ENCODE measurements at places on chromosomes 1 and 21.

DNA sequence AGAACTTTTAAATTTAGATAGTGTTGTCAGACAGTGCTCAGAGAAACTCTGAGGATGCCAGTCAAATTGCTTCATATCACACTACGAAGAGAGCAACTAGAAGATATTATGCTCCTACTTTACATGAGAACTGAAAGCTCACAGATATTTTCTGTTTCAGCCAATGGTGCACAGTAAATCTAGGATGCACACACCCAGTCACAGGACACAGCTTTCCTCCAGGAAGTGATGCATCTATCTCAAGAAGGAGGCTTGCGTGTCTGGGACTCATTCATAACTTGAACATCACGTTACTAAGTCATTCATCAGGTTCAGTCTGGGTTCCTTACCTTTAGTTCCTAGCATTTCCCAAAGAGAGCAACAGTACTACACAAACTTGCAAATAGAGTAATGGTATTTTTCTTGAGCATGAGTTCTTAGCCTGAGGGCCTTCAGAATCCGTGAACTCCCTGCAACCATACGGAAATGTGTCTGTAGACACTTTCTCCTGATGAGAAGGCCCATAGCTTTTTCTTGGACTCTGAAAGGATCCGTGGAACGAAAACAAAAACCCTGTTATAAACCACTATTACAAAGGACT, 12.2 kb downstream of the ZNF697 start:
- no peak for DNase-seq

DNA sequence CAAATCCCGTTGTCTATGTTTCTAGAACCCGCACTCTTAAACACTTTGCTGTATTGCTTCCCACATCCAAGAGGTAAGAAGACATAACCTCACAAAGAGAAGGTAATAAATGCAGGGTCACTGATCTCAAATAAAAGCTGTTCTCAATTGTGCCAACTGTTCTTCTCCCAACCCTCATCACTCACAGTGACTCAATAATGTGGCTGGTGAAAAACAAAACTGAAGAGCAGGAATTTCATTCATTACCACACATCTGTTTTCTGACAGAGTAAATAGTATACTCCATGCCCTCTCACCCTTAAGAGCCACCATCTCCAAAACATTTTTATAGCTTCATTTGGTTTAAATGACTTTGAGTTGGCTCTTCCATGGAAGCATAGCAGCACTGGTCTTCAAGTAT, 6.2 kb upstream of the ERICH3 start:
- DNase-seq: peak; percentile 94

- DNase-seq: no peak
These were observed 273.1 kb downstream of the MRPL39 start for GRCh38 chr21:25334046-25334730.

- no peak for DNase-seq
These were observed 85.1 kb upstream of the CSF3R start for GRCh38 chr1:36567601-36568341.

DNA sequence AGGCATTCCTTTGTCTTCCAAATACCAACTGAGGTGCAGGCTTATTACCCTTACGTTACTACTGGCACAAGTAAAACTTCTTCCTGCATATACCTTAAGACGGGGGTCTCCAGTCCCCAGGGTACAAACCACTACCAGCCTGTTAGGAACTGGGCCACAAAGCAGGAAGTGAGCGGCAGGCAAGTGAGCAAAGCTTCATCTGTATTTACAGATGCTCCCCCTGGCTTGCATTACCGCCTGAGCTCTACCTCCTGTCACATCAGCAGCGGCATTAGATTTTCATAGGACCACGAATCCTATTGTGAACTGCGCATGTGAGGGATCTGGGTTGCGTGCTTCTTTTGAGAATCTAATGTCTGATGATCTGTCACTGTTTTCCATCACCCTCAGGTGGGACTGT, 113.1 kb downstream of the SLC45A1 start:
- no peak for DNase-seq

- DNase-seq: no peak
These were observed 355.5 kb upstream of the NCAM2 start for GRCh38 chr21:20642681-20643080.
